ENCODE measurements at places on chromosomes 16 and 17.

- no peak for DNase-seq
Measured at GRCh38 chr17:4938688-4939545, 929 bp downstream of the SLC25A11 start.

GRCh38 chr16:30137897-30138296 lies 14.9 kb upstream of the MAPK3 start:
- no peak for DNase-seq

DNA sequence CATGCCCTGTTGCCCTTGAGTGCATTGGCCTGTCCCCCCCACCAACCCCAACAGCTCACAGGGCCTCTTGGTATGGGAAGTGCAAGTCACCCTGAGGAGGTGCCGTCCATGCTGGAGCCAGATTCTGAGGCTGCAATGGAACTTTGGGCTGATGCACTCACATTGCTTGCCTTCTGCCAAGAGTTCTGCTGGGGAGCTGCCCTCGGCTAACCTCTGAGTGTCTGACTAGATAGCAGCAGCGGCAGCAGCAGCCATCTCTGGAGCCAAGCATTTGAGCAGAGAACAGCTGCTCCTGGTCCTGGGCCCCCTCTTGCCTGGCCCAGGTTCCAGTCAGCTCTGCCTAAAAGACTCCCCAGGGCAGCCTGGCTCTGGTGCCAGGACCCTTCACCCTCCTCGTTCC lies 61.5 kb downstream of the GNAO1 start:
- no peak for DNase-seq

DNA sequence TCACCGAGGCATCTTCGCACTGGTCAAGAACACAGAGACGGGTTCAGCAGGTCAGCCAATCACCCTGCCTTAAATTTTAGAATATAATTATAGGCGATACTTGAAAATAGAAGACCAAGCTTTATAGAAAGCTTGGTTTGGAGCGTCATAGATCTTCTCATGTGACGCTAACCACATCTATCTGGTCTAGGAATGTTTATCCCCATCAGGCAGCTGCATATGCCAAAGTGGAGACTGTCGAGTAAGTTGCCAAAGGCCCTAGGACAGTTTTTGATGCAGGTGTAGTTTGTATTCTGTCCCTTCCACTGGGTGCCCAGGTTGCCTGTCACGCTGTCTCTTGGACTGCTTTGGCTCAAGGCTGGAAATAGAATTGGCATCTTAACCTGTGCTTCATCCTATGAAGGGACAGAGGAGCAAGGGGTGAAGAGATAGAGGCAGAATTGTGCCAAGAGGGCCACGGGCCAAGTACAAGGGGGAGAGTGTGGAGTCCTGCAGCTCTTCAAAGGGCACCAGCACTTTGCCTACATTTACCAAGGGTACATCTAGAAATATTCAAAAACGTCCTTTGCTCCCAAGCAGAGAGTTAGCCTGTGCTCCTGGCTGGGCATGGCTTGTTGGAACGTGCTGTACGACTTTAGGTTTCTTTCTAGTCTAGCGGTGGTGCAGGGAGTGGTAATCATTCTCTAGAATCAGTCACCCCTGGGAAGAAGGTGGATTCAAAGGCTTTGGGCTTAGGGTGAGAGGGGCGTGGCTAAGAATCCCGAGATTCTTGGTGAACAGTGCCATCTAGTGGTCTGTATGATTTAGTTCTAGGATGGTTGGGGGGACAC lies 5.3 kb upstream of the WIPI1 start:
- peak; percentile 90 for DNase-seq

GRCh38 chr17:60747069-60747808 lies 69.6 kb downstream of the BCAS3 start:
- no peak for DNase-seq

DNA sequence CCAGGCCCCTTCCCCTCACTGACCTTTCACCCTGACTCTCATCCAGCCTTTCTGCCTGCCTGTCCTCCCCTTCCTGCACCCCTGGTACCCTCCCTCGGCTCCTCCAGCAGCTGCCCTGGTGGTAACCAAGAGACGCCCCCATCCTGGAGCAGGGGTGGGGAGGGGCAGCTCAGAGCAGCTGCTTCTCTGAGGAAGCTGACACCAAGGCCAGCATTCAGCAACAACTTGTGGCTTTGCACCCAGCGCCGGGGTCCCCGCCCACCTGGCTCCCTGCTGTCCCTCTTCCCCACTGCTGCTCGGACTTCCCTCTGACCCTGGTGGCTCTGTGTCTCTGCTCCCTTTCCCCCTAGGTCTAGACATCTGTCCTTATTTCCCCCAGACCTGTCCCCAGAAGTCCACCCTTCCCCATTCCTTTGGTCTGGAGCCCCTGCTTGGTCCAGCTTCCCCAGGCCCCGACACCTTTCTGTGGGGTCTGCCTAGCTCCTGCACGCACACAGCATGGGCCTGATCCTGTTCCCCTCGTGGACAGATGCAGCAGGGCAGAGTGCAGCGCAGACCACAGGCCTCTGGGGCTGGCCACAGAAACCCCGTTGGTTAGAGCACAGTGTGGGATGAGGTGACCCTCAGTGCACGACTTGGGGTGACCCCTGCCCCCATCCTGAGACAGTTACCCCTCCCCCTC lies 1.2 kb upstream of the ATP2A1 start:
- no peak for DNase-seq

GRCh38 chr17:1720856-1721386 lies 3.6 kb upstream of the WDR81 start:
- DNase-seq = no peak

- no peak for DNase-seq
Measured at GRCh38 chr16:80060470-80060869, 459.9 kb upstream of the MAF start.

DNA sequence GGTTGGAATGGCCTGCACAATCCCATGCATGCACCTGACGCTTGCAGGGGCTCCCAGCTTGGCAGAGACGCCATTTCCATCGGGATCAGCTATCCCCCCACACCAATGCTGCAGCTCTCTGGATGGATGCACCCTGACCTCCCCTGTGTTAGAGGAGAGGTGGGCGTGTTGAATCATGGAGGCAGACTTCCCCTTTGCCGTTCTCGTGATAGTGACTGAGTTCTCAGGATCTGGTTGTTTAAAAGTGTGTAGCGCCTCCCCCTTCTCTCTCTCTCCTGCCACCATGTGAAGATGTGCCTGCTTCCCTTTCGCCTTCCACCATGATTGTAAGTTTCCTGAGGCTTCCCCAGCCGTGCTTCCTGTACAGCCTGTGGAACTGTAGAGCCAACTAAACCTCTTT lies 17.8 kb upstream of the KCNH6 start:
- DNase-seq = no peak

- no peak for DNase-seq
Measured at GRCh38 chr16:52680993-52681392, 134.1 kb upstream of the TOX3 start.

DNA sequence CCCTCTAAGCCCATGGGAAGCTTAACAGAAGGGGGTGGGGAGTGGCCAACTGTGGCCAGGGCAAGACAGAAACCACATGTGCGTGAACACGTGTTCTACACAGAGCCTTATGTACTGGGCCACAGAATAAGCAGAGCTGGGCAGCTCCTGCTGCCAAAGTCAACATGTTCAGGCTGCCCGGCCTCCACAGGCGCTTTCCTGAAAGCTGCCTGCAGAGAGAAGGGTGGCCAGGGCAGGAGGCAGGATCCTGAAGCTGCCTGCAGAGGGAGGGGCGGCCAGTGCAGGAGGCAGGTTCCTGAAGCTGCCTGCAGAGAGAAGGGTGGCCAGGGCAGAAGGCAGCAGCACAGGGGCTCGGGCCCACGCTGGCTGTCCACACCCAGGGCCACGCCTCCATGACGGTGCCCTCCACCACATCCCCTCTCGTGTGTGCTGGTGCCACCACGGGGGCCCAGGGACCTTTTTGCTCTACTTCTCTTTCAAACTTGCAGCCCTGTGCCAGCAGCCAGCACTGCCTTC lies 79.5 kb downstream of the ANKRD11 start:
- DNase-seq = no peak
